ENCODE measurements at places on chromosomes 13 and 19.

DNA sequence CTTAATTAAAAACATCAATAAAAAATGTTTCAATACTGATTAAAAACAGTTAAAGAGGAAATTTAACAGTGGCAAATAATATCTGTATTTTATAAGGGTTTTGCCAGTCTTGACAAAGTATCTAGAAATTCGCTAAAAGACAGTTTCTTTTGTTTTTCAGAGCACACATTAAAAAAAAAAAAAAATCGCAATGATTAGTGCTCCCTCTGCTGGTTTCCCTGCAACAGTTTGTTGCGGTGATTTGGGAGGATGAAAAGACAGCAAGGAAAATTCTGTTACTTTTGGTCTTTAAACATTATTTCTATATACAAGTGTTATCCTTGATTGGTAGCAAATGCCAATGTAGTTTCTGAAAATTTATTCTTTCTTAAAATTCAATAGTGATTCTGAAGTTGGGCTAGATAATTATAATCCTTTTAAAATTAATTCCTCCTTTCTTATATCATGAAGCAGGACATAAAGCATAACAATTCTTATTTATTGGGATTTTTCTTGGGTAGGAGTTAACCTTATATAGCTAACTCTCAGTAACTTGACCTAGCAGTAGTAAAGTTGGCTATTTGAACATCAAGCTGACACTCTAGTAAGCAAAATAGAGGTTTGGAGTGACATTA lies 23.1 kb upstream of the SPRY2 start:
- no peak for DNase-seq

GRCh38 chr19:8490395-8490760 lies 12.1 kb downstream of the PRAM1 start:
- DNase-seq, result no peak

DNA sequence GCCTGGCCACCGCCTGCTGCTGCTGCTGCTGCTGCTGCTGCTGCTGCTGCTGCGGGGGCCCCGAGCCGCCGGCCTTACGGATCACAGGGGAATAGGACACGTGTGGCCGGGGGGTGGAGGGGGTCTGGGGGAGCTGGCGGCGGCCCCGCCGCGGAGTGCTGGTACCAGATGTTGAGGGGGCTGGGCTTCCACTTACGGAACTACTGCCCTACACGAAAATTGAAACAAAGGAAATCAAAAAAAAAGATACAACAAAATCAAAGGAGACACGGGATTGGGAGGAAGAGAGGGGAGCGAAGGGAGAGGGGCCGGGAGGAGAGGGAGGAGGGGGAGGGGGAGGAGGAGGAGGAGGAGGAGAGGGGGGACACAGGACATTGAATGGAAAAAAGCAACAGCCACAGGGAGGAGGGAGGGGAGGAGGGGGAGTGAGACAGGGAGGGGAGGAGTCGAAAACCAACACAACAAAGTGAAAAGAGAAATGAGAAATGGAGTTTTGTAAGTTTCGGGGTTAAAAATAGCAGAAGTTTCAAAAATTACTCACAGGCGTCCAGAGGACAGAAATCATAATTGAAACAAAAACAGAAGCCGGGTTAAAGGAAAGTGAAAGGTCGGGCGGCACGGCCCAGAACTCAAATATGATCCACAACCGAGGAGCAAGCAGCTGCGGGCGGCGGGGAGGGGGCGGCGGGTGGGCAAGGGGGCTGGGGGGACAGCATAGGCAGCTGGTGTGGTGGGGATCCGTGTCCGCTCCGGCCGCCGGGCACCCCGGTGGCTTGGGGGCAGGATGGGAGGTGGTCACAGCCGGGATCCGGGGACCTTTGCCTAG lies 57.8 kb downstream of the IER2 start:
- peak; percentile 57 for DNase-seq

GRCh38 chr19:19651076-19651475 lies 7.6 kb upstream of the GMIP start:
- no peak for DNase-seq

GRCh38 chr19:16168465-16169081 lies 4.8 kb downstream of the CIB3 start:
- DNase-seq, result no peak

DNA sequence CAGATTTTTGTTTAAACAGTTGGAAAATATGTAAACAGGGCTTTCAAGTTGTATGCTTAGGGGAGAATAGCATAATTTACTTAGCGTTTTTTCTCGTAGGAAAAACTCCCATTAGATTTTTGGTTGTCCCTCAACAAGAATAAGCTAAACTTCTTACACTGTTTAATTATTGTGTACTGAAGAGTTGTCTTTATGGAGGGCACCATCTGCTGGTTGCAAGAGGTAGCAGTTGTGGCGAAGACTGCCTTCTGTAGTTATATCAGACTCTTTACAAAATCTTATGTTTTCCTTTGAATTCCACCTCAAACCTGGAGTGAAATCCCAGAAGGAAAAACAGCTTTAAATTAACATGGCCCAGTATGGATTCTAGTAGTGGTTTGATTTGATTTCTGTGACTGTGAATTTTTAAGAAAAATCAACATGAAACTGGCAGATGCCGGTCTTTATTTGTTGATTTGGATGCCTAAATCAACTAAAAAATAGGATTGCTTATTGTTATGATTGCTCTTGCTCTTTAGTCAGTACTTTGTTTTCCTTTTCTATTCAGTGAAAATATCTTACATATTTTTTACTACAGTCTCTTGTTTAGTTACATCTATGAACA lies 53.4 kb downstream of the PDS5B start:
- DNase-seq, result peak; percentile 28

DNA sequence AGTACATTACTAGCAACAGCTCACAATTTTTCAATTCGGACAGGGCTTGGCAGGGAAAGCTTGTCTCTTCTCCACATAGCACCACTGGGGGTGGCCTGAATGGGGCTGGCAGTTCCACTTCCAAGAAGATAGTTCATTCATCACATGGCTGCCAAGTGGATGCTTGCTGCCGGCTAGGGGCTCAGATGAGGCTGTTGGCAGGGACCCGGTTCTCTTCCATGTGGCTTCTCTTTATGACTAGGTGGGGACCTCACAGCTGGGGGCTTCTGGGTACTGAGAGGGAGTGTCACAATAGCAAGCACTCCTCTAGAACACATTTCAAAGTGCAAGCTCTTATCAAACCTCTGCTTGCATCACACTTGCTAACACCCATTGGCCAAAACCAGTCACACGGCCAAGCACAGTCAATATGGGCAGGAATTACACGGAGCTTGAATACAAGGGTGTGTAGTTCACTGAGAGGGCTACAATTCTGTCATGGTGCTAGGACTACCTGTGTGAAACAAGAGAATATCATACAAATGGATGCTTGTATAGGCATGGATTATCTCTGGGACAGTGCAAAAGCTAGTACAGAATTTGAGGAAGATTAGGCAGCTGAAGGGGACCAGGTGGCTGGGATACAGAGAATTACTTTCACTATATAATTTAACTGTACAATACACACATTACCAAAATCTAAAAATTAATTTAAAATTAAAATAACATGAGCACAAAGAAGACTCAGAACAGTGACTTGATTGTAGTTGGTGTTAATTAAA lies 32.3 kb downstream of the ATP7B start:
- DNase-seq, result no peak

DNA sequence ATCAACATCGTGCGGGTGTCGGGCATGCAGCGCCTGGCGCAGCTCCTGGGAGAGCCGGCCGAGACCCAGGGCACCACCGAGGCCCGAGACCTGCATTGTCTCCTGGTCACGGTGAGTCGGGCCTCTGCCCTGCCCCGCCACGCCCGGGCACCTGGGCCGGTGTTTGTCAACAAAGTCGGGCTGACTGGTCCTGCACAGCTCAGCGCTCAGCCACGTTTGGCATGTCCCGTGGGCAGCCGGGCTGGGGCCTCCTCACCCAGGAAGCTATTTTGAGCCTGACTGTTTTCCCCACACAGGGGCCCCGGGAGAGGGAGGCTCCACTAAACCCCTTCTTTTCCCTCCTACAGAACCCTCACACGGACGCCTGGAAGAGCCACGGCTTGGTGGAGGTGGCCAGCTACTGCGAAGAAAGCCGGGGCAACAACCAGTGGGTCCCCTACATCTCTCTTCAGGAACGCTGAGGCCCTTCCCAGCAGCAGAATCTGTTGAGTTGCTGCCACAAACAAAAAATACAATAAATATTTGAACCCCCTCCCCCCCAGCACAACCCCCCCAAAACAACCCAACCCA lies 1.3 kb downstream of the GADD45B start:
- no peak for DNase-seq

DNA sequence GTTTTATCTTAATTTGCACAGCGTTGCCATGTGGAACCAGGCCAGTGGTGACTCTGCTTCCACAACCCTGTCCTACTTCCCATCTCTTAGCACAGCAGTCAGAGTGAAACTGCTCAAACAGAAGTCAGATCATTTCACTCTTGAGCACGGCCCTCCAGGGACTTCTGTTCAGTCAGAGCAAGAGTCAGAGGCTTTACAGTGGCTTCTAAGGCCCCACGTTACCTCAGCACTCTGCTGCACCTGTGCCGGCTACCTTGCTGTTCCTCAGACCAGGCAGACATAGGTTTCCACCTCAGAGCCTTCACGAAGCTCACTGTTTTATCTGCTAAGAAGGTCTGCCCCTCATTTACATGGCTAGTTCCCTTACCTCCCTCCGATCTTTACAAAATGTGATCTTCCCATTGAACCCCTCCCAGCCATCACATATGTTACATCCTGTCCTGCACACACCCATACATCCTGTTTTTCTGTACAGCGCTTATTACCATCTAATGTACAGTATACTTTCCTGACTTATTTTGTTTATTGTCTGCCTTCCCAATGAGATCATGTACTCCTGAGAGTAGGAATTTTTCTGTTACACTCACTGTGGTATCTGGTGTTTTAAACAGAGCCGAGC lies 41.6 kb downstream of the TM9SF2 start:
- DNase-seq, result no peak

DNA sequence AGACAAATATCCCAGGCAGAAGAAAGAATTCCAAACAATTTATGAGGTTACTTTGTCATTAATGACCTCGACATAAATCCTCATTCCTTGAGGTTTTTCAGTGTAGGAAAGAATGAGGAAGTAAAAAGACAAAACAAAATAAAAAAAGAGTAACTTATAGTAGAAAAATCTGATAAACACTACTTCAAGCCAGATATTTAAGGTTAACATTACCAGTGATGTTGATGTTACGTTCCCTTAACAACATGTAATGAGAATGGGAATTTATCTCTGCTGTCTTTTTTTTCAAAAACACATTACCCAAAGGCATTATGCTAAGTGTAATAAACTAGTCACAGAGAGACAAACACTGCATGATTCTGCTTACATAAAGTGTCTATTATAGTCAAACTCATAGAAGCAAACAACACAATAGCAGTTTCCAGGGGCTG lies 935.1 kb downstream of the SLITRK1 start:
- no peak for DNase-seq

GRCh38 chr13:26017196-26017921 lies 34.5 kb downstream of the SHISA2 start:
- no peak for DNase-seq

DNA sequence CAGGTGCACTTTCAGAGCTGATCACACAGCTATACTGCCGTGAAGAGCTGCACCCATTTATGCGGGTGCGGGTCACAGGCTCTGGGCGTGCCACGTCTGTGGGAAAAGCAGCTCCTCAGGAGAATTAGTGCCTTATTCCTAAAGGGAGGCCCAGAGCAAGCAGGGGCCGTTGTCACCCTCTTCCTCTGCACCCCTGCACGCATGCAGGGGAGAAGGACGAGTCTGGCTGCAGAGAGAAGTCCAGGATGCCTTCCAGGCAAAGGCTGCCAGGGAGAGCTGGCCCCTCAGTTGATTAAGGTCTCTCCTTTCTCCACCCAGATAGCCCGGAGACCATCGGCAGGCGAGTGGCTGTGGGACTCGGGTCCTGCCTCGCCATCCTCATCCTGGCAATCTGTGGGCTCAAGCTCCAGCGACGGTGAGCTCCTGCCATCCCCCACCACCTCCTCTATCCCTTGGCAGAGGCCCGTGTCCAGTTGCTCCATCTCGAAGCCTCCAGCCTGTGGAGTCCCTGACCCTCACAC lies 3.1 kb upstream of the FFAR1 start:
- no peak for DNase-seq

Measured in fibroblast of skin of left biceps (primary cell).